CD4-positive, alpha-beta T cell treated with Interferon alpha-2 for 1 hour (primary cell): ENCODE measurements at places on chromosomes 5 and 9.
A peak's percentile ranks its signal among the peaks of the same experiment; 100 is the strongest.

DNA sequence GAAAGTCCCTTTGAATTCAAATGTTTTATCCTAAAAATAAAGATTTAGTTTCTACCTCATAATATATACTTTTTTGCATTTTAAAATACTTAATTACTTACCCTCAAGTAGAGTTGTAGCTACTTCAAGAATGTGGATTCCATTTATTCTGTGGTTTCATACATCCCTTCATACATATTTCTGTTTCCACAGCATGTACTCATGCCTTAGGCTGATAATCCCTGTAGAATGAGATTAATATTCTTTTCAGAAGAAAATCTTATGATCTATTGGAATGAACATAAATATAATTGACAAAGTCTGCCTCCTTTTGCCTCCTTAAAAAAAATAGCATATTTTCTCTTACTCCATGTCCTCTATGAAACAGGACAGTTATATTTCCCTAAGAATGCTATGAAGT, 465.7 kb downstream of the DTWD2 start:
- DNase-seq, result no peak

DNA sequence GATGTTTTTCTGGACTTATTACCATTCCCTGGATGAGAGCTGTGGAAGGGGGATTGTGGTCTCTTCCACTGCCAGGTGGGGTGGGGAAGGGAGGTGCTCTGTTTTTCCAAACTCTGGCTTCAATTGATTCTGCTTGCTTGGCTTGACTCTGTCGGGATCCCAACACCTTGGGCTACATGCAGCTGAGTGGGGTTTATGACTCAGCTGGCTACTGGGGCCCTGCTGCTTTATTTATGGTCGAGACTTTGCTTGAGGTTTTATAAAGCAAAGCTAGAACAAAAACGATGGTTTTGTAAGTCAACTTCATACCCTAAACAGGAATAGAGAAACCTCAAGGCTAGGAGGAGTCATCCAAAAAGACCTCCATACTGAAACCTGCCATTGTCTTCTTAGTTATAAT, 76.3 kb downstream of the AOPEP start:
- DNase-seq, result no peak

DNA sequence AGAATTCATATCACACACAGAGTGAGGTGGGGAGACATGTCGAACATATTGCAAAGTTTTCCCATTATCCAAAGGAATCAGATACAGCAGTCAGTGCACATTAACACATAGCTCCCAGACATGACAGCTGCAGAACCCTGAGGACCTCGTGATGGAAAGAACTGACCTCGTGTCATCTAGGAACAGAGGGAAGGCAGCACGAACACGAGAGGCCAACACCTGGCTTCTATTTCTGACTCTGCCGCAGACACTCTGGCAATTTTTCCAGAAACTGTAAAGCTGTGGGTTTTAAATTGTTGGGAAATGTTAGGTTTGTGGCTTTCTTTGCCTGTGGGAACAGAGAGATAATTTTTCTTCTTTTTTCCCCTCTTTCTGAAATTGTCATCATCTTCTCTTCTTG, 315.0 kb upstream of the PIK3R1 start:
- no peak for DNase-seq

DNA sequence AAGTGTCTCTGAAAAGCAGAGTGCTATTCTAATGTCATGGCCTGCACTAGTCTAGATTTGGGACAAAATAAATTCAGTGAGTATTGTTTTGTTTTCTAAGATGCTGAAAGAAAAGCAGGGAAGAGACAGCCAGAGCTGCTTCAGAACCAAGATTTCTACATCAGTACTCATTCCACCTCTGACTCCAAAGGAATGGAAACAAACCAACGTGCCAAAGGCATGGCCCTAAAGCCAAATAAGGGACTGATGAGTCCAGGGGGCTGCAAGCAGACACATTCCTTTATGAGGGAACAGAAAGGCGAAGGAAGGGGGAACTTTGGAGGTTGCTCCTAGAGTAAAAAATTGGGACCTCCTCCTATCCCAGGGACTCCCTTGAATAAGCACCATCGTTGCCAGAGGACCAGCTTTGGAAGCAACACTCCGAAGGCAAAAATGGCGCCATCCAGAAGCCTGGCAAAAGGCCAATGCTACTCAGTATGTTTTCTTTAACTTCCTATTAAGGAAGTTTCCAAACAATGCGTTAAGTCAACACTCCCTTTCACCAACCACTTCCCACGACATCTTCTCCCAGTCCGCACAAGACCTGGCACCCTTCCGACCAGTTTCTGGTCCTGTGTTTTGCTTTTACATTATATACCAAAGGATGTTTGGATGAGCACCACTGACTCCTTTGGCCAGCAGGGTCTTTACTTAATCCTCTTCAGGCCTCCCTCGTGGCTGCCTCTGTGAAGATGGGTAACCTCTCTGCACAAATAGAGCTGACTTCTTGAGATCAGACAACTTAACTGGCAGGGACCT, 31.6 kb downstream of the ADAM19 start:
- DNase-seq, result no peak

- DNase-seq, result no peak
Measured at GRCh38 chr5:101915554-101915953, 380.5 kb downstream of the SLCO4C1 start.

DNA sequence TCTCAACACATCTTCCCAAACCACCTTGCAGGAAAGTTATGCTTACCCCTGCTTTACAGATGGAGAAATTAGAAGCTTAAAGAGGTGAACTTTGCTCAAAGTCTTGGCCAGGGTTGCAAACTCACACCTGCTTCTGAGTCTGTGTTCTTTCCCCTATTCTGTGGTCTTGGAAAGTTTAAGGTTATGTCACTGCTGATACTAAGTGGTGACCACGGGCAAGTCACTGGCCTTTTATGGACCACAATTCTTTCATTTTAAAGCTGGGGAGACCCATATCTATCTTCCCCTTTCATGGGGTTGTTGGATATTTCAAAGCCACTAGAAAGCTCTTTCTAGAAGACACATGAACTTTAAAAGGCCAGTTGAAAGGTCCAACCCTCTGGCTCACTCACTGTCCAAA, 95.4 kb upstream of the KLF4 start:
- DNase-seq, result no peak

DNA sequence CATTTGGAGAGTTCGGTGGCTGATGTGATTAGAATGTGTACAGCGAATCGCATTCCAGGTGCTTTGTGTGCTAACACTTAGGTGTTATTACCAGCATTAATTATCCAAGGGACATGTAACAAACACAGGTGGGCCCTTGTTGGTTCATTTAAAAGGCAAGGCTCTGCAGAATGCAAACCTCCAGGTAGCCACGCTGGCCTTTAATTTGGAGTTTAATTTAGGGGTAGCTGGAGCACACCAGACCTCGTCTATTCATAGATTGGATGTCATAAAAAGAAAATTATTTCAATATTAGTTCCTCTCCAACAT, 191.1 kb downstream of the MAT2B start:
- no peak for DNase-seq

DNA sequence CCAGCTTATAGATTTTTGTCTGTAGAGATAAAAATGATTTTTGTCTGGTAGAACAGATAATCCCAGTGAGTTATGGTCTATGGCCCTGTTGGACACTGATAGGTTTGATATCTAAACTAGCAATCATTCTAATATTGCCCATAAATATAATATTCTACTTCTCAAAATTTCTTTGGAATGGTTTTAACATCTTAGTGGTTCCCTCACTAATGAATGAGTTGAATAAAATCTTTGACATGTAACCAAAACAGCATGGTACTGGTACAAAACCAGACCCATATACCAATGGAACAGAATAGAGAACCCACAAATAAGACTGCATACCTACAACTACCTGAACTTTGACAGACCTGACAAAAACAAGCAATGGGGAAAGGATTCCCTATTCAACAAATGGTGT, 219.7 kb downstream of the SEC61B start:
- no peak for DNase-seq

- no peak for DNase-seq
Measured at GRCh38 chr9:88164850-88165249, 26.6 kb upstream of the SPATA31C2 start.

DNA sequence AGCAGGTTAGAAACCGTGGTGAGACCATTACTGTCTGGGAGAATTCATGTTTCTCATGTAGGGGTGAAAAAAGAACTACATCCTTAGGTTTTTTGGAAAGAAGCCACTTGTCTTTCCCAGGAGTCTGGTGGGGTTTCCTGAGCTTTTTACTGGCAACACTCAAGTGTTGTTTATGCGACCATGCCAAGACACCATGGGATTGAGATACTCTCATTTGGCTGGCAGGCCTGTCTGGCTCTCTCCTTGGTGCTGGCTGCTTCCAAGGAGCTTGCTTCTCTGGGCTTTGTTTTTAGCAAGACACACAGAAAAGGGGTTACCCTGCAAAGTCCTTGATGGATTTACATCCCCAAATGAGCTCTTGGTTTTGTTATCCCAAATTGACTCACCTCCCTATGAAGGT, 80.9 kb upstream of the ISL1 start:
- no peak for DNase-seq

DNA sequence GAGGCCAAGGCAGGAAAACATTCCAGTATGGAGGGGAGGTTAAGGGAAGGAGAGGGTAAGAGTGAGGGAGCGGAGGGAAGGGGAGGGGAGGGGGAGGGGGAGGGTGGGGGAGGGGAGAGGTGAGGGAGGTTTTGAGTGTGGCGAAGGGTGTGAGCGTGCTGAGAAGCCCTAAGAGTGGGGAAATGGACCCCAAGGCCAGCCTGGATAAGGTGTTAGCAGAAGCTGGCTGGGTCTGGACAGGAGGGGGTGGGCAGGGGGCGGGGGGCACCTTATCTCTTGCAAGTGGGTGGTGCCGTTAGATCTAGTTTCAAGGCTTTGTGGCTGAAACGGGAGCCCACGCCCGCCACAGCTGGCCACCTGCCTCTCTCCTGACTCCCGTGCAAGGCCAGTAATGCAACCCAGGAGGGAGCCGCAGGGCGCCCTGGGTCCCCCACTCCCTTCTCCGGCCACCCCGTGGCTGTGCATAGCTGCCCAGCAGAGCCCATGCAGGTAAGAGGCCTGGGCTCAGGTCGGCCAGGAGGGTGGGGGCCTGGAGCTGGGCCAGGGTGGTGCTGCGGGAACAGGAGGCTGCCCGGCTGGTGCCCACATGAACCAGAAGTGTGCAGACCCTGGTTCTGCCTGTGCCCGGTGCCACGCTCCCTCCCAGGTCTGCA, 677 bp downstream of the RNF224 start:
- no peak for DNase-seq

DNA sequence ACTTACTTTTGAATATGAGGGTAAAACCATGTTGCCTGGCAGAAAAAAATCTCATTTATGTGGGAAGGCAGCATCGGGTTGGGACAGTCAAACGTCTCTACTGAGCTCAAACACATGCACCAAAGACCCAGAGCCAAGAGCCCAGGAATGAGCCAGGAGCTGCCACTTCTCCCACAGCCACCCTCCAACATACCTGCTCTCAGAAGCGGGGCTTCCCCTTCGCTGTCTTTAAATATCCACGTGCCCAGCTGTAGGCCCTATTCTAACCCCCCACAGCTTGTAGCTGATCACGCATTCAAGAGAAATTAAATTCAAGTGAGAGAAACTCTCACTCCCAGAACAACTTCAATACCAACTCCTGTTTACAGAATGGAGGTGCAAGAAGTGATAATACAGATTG, 42.6 kb upstream of the MAP3K1 start:
- DNase-seq, result no peak

DNA sequence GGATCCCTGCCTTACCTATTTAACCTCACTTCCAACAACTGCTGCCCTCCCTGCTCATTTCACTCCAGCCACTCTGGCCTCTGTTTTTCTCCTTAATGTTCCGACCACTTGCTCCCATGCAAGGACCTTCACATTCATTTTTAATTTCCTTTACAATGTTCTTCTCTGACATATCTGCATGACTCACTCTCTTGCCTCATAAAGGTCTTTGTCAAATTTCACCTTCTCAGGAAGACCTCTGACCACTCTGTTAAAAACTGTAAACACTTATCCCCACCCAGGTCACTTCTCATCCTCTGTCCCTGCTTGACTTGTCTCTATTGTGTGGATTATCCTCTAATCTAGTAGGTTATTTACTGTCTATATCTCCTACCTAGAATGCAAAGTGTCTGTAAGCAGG, 751.2 kb downstream of the BRINP1 start:
- no peak for DNase-seq

DNA sequence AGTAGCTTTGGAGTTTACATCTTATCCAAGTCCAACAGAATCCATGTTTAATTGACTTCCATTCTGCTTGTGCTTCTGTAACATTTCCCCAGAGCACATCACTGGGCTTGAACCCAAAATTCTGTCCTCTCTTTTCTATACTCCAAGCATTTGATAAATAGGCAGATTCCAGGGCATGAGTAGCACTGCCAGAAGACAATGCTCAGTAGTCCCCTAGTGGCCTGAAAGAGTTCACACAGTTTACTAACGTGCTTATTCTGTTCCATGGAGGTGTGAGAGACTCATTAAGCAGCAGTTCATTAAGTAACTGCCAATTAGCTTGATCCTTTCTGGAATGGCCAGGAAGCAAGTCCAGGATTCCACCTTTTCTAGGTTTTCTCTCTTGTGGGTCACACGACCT, 9.4 kb upstream of the GABRA6 start:
- DNase-seq, result no peak

GRCh38 chr5:157740229-157740610, 3.3 kb upstream of the LSM11 start:
- DNase-seq, result peak; percentile 15

DNA sequence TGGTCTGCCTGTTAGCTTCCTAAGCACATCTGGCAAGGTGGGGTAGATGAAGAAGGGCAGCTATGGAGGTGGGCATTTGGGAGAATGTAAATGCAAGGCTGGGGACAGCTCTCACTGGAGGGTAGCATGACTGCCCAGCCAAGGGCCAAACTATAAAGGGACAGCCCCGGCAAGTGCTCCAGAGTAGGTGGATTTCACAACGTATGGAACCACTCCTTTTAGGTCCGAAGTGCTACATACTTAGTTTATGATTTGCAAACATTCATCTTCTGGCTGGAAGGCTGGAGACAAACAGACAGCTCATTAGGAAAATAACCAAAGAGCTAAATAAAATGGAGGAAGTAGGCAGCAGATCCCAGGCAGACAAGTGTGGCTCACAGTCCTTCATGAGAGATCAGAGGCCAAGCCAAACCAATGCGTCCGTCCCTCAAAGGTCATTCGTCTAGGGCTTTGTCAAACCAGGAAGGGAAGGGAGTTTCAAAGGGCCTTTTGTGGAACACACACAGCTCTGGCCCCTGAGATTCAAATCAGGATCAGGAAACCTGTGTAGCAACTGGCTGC, 42.5 kb upstream of the GLRX start:
- no peak for DNase-seq
